Glutamatergic neuron (in vitro differentiated cells): ENCODE measurements at places on chromosomes 12 and 14. TPM values are rescaled to one million over a fixed set of nuclear protein-coding genes. Genes with fewer than 3 reads are reported as not detected.

DNA sequence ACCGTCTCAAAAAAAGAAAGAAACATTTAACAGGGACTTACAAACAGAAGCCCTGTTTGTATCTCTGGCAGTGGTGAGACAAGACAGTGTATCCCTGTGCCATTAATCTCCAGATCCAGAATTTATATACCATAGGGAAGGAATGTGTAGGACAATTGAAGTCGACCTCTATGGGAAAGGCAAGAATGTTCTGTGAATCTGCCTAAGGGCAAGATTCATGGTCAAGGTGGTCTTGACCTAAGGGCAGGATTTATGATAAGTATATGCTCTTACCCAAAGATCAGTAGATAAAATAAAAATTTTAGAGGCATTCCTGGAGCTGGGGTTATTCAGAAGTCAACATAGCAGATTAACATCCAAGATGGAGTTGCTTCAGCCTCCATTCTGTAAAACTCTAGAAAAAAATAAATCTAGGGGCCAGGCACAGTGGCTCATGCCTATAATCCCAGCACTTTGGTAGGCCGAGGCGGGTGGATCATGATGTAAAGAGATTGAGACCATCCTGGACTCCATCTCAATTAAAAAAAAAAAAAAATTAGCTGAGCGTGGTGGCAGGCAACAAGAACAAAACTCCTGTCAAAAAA lies 21.0 kb upstream of the SP1 start:
- no peak overlapping the region for H3K27ac ChIP-seq
- DNase-seq: no peak
- no peaks in the 10 kb centered on the region for H3K36me3 ChIP-seq
- no peaks in the 10 kb centered on the region for H3K4me1 ChIP-seq
- no peaks in the 10 kb centered on the region for H3K27me3 ChIP-seq

BICDL1 gene
- total RNA-seq: 56.4 TPM

PRICKLE1 gene
- total RNA-seq: 6.4 TPM

- H3K27me3 ChIP-seq: peaks cover 6% of the 10 kb centered on the region
- no peak overlapping the region for H3K27ac ChIP-seq
- peaks cover 2% of the 10 kb centered on the region for H3K4me1 ChIP-seq
- DNase-seq: no peak
- no peak overlapping the region for H3K4me3 ChIP-seq
Observed at GRCh38 chr14:81178063-81178462, 42.7 kb downstream of the GTF2A1 start.

GRIP1 gene
- 67.1 TPM for total RNA-seq

- no peaks in the 10 kb centered on the region for H3K36me3 ChIP-seq
- no peak for DNase-seq
- no peak overlapping the region for H3K27ac ChIP-seq
Observed at GRCh38 chr14:54889919-54890318, 12.7 kb downstream of the GCH1 start.

- no peak overlapping the region for H3K27ac ChIP-seq
- H3K36me3 ChIP-seq: no peaks in the 10 kb centered on the region
- DNase-seq: no peak
- H3K4me1 ChIP-seq: no peaks in the 10 kb centered on the region
- H3K27me3 ChIP-seq: no peaks in the 10 kb centered on the region
Observed at GRCh38 chr14:30005114-30005808, 77.6 kb upstream of the PRKD1 start.

GRCh38 chr14:94689985-94690400 lies 77.8 kb downstream of the SERPINA3 start:
- no peaks in the 10 kb centered on the region for H3K36me3 ChIP-seq
- no peak for DNase-seq
- H3K4me3 ChIP-seq: no peak overlapping the region
- H3K27me3 ChIP-seq: no peaks in the 10 kb centered on the region
- H3K27ac ChIP-seq: no peak overlapping the region
- H3K4me1 ChIP-seq: peaks cover 2% of the 10 kb centered on the region

SPX gene
- not detected for total RNA-seq

DNA sequence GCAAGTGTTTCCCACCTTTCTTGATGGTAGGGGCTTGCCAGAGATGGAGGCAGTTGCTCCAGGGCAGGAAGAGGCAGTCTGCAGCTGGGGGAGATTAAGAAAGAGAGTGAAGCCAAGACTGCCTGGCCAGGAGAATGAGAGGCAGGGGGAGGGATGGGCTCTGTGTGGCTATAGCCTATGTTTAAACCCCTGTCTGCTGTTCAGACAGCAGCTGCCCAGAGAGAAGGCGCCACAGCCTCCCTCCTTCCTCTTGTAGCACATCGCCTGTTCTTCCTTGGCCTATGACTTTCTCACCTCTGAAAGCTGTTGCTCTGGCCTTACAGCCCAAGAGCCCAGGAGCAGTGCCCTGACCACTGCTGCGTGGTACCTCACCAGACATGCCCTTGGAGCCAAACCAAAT lies 61.7 kb downstream of the EMP1 start:
- DNase-seq: peak; percentile 25
- no peaks in the 10 kb centered on the region for H3K36me3 ChIP-seq
- no peak overlapping the region for H3K4me3 ChIP-seq
- H3K27ac ChIP-seq: peak overlapping the region; percentile 36
- H3K4me1 ChIP-seq: peaks cover 8% of the 10 kb centered on the region
- no peaks in the 10 kb centered on the region for H3K27me3 ChIP-seq

- no peak overlapping the region for H3K27ac ChIP-seq
- H3K36me3 ChIP-seq: no peaks in the 10 kb centered on the region
- no peak overlapping the region for H3K4me3 ChIP-seq
Observed at GRCh38 chr12:92615703-92616102, 87.1 kb upstream of the PLEKHG7 start.

KLRF1 gene
- total RNA-seq: not detected

- no peaks in the 10 kb centered on the region for H3K36me3 ChIP-seq
- H3K4me3 ChIP-seq: no peak overlapping the region
- DNase-seq: no peak
- H3K27me3 ChIP-seq: no peaks in the 10 kb centered on the region
Observed at GRCh38 chr12:107167756-107168155, 74.4 kb upstream of the CRY1 start.

- peak overlapping the region; percentile 62 for H3K4me3 ChIP-seq
- H3K4me1 ChIP-seq: peaks cover 4% of the 10 kb centered on the region
- DNase-seq: no peak
- peaks cover 8% of the 10 kb centered on the region for H3K27me3 ChIP-seq
Observed at GRCh38 chr12:122964439-122965257, 1.6 kb downstream of the ABCB9 start.

DNA sequence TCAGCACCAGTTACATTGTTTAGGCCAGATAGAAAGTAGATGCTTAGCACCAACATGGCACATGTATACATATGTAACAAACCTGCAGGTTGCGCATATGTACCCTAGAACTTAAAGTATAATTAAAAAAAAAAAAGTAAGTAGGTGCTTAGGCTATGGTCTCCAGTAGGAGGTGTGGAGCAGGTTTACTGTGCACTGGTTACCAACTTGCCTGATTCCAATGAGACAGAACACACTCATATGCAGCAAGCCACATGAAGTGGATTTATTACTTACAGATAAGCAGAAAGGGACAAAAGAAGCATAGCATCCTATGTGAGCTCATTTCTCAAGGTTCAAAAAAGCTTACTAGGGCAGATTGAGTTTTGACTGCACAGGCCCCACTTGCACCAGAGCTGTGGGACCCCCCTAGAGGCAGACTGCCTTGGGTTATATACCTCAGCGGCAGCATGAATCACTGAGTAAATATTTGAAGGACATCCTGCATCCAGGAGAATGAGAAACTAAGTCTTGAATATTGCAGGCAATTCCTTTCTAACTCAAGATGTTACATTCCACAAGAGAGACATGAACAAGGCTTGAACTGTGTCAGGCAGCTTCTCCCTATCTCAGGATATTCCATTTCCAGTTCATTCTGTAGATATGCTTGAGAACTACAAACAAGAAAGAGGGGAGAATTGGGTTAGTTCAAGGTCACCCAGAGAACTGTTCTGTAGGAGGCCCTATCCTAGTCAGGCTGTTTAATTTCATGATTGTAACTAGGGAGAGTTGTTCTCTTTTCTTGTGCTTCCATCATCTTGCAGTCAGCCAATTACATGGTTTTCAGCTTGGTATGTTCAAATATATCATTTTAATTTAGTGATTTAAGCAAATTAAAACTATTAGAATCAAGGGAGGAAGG lies 30.1 kb downstream of the LRFN5 start:
- H3K4me1 ChIP-seq: no peaks in the 10 kb centered on the region
- H3K27me3 ChIP-seq: peaks cover 2% of the 10 kb centered on the region
- no peak overlapping the region for H3K27ac ChIP-seq
- no peak for DNase-seq
- no peaks in the 10 kb centered on the region for H3K36me3 ChIP-seq

GRCh38 chr12:5830111-5830510 lies 114.9 kb downstream of the ANO2 start:
- no peak for DNase-seq
- no peak overlapping the region for H3K4me3 ChIP-seq
- H3K4me1 ChIP-seq: no peaks in the 10 kb centered on the region
- peaks cover 5% of the 10 kb centered on the region for H3K36me3 ChIP-seq
- no peaks in the 10 kb centered on the region for H3K27me3 ChIP-seq
- H3K27ac ChIP-seq: no peak overlapping the region

FBXW8 gene
- 16.2 TPM for total RNA-seq

DNA sequence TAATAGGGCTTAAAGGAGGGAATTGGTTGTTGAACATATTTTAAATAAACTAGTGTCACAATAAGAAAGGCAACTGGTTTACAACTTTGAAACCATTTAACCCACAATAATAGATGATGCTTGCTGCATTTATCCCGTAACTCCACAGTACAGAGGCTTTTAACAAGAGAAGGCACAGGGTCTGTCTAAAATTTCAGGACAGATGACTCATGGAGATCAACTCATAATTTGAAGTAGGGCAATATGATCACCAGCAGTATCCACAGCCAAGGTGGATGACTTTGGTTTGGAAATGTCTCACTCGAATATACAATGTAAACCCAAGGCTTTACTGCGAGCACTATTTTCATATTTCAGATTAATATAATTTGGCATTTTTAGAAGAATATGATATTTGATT lies 340.2 kb downstream of the LRIG3 start:
- DNase-seq: no peak
- H3K4me1 ChIP-seq: peaks cover 14% of the 10 kb centered on the region
- H3K27ac ChIP-seq: no peak overlapping the region
- H3K4me3 ChIP-seq: no peak overlapping the region
- peaks cover 3% of the 10 kb centered on the region for H3K27me3 ChIP-seq

DNA sequence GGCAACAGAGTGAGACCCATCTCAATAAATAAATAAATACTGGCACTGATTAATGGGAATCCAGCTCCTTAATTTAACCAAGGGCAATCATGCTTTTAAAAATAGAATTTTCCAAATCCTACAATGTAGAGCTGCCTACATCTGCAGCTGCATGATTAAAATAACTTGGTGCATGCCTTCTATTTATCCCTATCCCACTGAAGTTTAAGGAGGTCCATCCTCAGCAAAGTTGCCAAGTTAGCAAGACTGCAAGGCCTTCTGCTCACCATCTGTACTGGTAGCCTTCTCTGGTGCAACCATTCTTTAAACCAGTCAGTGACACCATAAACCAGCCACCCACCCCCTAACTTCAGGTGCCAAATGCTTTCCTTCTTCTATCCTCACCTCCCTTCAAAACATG lies 226.1 kb downstream of the ITPR2 start:
- H3K27me3 ChIP-seq: no peaks in the 10 kb centered on the region
- H3K27ac ChIP-seq: no peak overlapping the region
- no peak for DNase-seq
- peaks cover 1% of the 10 kb centered on the region for H3K36me3 ChIP-seq
- peaks cover 23% of the 10 kb centered on the region for H3K4me1 ChIP-seq
- H3K4me3 ChIP-seq: no peak overlapping the region
